ENCODE measurements at places on chromosomes 1 and 21.
A peak's percentile ranks its signal among the peaks of the same experiment; 100 is the strongest.

GRCh38 chr1:93758842-93759515 lies 77.3 kb upstream of the BCAR3 start:
- DNase-seq: no peak

- DNase-seq: no peak
Measured at GRCh38 chr1:57307392-57308170, 116.3 kb downstream of the DAB1 start.

GRCh38 chr1:234737967-234738314 lies 128.0 kb upstream of the IRF2BP2 start:
- no peak for DNase-seq

DNA sequence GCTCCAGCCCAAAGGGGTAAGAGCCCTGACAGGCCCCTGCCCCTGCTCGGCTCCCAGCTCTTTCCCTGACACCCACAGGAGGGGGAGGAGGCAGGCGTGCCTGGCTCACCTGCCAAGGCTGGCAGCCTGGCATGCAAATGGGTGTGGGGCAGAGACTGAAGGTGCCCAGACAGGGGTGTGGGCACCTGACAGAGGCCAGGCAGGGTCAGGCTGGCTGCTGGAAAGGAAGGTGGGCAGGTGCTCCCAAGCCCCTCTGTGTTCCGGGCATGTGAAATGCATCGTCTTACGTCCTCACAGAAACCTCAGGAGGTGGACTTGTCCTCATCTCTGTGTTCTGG lies 19.4 kb upstream of the CASZ1 start:
- no peak for DNase-seq

DNA sequence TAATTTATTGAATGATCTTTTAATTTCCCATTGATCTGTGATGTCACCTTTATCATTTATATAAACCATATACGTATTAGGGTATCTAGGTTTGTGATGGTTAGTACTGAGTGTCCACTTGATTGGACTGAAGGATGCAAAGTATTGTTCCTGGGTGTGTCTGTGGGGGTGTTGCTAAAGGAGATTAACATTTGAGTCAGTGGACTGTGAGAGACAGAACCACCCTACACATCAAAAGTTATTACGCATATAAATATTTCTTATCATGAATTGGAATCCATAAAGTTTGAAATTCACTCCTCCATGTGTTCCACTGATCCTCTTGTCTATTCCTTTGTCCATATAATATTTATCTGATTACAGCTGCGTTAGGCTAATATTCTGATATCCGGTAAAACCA lies 100.5 kb downstream of the PIGK start:
- no peak for DNase-seq

GRCh38 chr1:51946300-51946699 lies 44.2 kb downstream of the RAB3B start:
- DNase-seq: peak; percentile 37

DNA sequence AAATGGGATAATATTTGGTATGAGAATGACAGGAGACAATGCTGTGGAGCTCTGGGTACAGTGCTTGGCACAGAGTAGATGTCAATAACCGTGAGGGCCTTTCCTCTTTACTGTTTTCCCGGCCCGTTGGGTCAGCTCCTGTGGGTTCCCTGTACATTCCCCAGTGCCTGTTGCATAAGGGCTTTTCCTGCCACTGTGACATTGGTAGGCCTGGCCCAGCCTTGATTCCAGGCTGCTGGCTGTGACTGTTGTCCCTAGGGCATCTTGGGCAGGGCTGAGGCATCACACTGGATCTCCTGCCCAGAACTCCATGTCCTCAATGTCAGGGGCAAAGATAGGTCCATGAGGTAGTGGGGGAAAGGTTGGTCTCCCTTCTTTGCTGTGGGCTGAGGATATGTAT lies 25.8 kb upstream of the MYCL start:
- no peak for DNase-seq

- peak; percentile 86 for DNase-seq
Measured at GRCh38 chr1:227192163-227192562, 126.1 kb downstream of the CDC42BPA start.

DNA sequence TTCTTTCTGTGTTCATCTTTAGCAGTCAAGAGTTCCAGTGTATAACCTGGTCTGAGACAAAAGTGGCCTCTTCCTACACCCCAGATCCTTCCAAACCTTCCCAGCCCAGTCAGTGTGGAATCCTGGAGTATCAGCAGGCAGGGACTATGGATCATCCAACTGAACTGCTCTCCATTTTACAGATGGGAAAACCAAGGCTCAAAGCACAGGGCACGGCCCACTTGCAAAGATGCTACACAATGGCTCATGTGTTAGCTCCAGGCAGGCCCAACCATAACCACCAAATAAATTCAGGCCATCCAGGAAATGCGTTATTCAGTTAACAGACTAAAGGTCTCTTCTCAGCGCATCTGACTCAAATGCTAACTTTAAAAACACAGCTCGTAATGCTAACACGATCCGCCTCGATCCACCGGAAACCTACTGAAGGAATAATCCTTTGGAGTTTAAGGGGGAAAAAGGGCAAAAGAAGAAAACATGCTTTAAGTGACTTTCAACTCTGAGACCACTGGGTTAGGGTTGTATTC lies 7.1 kb downstream of the GLIS1 start:
- peak; percentile 70 for DNase-seq

GRCh38 chr1:45303520-45304310 lies 23.0 kb upstream of the HPDL start:
- peak; percentile 98 for DNase-seq

DNA sequence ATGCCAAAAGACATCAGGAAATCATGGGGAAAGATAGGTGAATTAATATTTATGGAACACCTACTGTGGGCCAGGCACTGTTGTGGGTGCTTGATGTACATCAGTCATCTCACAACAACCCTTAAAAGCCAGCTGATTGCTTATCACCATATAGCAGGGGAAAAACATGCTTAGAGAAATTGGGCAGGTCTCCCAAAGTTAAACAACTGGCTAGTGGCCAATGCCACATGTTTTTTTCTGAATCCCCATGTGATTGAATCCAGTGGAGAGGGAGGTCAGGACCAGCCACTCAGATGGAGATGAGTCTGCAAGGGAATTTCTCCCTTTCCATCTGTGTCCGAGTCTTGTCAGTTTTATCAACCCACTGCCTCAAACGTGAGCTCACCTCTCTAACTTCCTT lies 33.5 kb downstream of the UTP25 start:
- no peak for DNase-seq

DNA sequence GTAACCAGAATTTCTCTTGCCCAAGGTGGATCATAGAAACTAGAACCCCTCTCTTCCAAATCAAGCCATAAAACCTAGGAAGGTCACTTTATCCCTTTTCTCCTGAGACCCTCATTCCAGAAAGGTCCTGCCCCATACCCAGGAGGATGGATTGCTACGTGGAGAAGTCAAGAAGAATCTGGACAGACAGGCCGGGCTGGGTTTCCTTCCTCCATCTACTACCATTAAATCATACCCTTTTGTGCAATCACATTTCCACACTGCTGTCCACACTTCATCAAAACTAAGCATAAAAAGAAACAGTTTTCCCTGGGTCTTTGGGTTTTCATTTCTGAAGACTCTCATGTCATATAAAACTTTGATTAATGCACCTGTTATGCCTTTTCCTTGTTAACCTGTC lies 65.4 kb downstream of the C21orf91 start:
- DNase-seq: no peak

DNA sequence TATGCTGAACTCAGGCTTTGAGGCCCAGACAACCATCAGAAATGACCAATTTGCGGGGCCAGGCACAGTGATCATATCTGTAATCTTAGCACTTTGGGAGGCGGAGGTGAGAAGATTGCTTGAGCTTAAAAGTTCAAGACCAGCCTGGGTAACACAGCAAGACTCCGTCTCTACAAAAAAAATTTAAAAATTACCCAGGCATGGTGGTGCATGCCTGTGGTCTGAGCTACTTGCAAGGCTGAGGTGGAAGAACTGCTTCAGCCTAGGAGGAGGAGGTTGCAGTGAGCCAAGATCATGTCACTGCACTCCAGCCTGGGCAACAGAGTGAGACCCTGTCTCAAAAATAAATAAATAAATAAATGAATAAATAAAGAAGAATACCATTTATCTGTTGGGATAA lies 156.5 kb downstream of the EIF4G3 start:
- peak; percentile 28 for DNase-seq

GRCh38 chr1:170853302-170853701 lies 82.0 kb upstream of the MROH9 start:
- no peak for DNase-seq

GRCh38 chr1:110593902-110594301 lies 12.3 kb downstream of the KCNA2 start:
- no peak for DNase-seq

- DNase-seq: peak; percentile 67
Measured at GRCh38 chr1:169121146-169121923, 14.8 kb downstream of the ATP1B1 start.

DNA sequence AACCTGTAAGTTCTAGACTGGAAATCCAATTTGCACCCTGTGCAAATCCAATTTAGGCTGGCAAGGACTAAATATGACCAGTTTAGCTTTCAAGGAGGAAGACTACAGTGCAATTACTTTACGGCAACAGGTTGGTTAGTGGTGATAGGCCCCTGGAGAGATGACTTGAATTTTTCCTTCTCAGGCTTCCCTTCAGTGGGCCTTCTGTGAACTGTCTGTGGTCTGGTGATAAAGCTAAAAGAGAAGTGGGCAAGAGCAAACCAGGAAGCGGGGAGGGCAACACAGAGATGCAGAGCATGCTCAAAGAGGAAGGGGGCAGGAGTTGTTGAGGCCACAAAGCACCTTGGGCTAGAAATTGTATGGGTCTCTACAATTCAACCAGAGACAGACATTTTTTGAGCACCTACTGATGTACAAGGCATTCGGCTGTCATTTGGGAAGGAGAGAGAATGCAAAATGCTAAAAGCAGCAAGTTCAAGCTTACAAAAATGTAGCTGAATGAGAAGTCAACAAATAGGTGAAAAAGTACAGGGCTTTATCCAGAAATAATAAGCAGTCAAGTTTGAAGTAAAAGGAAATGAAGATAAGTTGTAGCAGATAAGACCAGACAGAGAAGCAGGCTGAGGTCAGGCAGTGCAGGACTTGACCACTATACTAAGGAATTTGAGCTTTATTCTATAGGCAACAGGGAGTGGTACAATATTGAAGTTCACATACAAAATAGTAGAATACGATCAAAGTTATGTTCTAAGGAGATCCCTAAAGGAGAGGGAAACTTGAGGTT lies 23.9 kb downstream of the INPP5B start:
- DNase-seq: no peak

GRCh38 chr1:50735443-50735842 lies 224.6 kb downstream of the FAF1 start:
- peak; percentile 30 for DNase-seq

- no peak for DNase-seq
Measured at GRCh38 chr1:168343566-168343965, 62.9 kb downstream of the TBX19 start.

GRCh38 chr1:20413776-20414140 lies 72.3 kb downstream of the CAMK2N1 start:
- no peak for DNase-seq

DNA sequence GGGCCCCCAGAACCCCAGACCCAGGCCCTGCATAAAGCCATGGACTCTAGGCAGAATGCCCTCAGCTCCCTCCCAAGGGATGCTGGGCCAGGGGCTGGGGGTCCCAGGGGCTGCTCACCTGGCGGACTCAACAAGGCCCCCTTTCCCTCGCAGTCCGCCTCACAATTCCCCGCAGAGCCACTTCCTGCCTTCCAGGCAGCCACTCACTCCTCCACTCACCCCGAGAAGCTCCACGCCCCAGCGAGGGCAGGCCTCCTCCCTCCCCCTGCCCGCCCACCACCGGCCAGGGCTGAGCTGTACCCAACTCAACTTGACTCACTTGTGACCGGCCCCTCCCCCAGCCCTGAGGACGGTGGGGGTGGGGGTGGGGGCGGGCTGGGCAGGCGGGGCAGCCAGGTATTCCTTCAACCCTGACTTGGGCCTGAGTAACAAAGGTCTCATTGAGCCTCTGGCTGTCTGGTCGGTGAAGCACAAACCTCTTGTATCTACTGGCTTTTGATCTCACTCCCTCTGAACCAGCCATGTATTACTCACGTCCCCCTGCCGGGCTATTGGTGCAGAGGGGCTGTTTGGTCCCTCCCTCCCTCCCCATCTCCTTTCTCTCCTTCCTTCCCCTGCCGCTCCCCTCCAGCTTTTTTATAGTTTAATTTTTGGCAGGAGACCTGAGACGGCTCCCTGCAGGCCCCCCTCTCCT lies 5.9 kb downstream of the BLACAT1 start:
- DNase-seq: peak; percentile 100

DNA sequence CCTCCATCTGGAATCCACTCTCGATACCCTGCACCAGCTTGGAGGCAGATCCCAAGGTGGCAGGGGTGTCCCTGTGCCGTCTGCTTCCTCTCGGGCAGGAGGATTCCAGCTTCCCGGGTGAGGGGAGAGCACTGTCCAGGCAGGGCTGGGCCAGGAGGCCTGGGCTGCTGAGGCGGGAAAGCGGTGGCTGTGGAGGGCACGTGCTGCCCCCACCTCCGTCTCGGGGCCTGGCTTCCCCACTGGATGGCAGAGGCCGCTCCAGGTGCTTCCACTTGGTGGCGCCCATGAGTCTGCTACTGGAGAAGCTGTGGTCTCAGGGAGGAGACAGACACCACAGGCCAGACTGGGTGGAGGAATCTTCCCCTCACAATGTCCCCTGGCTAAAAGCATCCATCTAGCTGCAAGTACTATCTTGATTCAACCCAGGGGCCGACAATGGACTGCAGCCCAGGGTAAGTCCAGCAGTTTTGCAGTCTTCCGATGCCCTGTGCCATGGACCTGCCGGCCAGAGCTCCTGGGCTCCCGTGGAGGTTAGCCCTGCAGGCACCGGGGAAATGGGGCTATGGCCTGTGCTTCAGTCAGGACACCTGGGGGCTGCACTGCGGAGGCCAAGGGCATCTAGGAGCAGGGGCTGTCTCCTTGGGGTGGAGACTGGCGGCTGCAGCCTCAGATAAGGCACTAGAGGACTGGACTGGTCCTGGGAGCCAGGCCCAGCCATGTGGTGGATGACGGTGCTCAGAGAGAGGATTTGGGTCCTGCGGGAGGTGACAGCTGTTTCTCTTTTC lies 41.3 kb upstream of the EIF4G3 start:
- no peak for DNase-seq

DNA sequence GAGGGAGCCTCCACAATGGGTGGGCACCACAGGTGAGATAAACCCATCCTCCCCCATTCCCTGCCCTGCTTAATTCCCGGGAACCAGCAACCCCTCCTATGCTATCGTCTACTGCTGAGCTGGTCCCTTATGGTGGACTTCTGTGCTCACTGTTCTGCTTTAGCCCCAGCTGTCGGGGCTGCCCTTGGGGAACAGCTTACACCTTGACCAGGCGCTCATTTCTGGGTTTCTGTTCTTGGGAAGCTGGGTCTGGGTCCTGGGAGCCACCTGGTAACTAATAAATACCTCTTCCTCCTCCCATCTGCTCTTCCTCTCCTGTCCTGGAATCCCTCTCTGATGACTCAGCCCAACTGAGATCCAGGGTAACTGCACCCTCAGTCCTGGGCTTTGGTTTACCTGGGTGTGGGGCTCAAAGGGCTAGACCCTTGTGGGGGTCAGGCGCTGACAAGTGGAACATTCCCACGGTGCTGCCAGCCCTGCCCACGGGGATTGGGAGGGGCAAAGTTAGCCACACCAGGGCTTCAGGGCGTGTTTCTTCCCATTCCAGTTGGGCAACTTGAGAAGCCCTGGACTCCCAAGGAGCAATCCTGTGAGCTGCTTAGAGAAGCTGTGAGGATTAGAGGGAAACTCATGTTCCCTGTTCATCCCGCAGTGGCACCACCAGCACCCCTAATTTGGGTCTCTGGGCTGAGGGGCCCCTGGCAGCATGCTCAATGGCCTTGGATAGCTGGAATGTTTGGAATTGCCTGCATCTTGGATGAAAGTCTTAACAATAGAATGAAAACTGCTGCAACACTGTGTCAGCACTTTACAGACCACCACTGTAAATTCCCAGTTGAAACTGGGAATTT lies 1.6 kb downstream of the PCAT6 start:
- peak; percentile 44 for DNase-seq

- no peak for DNase-seq
Measured at GRCh38 chr1:53616927-53617326, 122.0 kb downstream of the GLIS1 start.

Measured in kidney tubule cell (primary cell).